ENCODE measurements at places on chromosomes 6 and 20. TPM values are rescaled to one million over a fixed set of nuclear protein-coding genes. Genes with fewer than 3 reads are reported as not detected.

Gene RGL2
- total RNA-seq = 12.5 TPM

Gene PRSS16
- total RNA-seq = 3.3 TPM

Gene NKAIN4
- 4.0 TPM for total RNA-seq

Gene EEF1E1
- 53.0 TPM for total RNA-seq

Gene MTFR2
- 11.3 TPM for total RNA-seq
